ENCODE measurements at places on chromosomes 7 and 10.
A peak's percentile ranks its signal among the peaks of the same experiment; 100 is the strongest.

- no peak for DNase-seq
Measured at GRCh38 chr7:101677797-101678479, 48.8 kb upstream of the MYL10 start.

GRCh38 chr7:152883858-152884257, 124.3 kb downstream of the ACTR3B start:
- no peak for DNase-seq

DNA sequence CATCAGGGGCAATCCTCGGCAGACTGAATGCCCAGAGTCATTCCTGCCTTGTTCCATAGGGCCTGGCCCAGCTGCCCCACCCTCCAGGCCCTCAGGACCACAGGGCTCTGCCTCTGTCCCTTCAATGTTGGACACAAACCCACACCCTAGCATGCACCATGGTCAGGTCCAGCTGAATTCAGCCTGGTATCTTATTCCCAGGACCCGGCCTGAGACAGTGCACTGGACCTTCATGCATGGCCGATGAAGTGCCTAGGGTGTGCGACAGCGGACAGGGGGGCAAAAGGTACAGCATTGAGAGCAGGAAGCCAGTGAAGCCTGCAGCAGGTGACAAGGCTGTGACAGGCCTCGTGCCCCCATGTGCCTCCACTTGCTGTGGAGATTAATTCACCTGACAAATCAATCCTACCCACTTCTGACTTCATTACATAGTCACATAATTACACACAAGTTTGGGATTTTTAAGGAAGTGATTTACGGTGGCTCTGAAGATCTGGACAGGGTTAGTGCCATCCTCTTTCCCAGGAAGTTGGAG, 261.9 kb downstream of the GRID1 start:
- no peak for DNase-seq

- DNase-seq, result peak; percentile 22
Measured at GRCh38 chr10:86688398-86688921, 20.1 kb downstream of the LDB3 start.

- no peak for DNase-seq
Measured at GRCh38 chr7:139183878-139184338, 47.1 kb upstream of the UBN2 start.

DNA sequence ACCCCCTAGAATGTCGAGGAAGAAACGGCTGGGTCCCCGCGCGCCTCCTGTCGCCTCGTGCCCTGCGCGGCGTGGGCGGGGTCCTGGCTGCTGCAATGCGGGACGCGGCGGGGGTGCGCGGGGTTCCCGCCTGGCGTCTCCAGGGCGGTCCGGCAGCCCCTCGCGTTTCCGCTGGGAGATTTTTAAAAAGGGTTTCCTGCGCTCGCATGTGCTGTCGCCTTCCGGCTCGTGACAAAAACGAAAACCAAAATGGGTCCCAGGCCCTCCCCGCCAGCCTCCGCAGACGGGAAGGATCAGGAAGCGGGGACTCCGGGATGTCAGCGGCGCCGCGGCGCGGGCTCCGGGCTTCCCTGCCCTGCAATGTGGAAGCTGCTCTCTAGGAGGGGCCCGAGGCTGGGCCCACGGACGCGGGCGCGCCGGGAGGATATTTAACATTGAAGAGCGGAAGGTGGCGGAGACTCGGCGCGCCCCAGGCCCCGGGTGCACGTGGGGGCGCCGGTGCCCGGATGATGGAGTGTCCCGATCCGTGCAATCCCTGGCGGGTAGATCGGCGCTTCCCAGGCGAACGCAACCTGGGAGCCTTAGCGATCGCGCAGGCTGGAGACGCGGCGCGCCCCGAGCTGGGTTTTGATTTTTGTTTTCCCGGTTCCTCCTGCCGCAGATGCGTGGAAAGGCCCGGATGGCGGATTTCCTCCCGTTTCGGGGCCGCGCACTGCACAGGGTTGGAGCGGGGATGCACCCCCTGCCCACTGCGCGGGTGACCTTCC, 1.0 kb downstream of the PFKP start:
- no peak for DNase-seq

DNA sequence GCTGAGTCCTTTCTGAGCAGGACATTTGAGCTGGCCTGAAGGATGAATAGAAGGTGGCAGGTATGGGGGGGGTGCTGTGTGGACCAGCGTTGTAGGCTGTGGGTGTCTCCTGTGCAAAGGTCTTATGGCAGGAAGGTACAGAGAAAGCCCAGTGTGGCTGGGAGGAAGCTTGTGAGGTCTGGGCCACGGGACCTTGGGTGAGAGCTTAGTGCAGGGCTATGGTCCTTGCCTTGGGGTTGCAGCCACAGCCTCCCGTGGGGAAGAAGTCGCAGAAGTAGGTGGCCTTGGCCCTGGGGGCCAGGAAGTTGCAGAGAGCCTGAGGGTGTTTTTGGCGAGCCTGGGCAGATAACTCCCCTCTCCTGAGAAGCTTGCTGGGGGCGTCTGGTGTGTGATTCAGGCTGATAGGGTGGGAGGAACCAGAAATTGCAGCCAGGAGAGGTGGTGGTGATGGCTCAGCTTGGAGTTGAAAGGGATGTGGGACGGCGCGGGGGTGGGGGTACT, 172.0 kb upstream of the TNRC18 start:
- no peak for DNase-seq

DNA sequence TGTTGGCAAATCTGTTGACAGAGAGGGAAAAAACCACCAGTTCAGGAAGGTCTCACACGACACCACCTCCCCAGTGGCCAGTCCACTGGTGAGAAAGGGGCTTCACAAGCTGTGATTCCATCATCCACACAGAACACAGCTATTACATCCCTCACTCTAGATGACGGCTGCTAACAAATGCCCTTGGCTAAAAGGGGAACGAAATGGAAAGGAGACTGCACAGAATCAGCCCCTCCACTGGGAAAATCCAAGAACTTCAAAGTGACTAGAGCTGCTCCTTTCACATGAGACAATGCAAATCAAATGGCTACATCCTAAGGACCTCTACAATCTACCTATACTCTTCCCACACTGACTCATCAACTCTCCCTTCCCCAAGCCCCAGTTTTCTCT, 5.6 kb downstream of the PARP12 start:
- no peak for DNase-seq

GRCh38 chr7:135599471-135599870, 41.8 kb downstream of the NUP205 start:
- no peak for DNase-seq

DNA sequence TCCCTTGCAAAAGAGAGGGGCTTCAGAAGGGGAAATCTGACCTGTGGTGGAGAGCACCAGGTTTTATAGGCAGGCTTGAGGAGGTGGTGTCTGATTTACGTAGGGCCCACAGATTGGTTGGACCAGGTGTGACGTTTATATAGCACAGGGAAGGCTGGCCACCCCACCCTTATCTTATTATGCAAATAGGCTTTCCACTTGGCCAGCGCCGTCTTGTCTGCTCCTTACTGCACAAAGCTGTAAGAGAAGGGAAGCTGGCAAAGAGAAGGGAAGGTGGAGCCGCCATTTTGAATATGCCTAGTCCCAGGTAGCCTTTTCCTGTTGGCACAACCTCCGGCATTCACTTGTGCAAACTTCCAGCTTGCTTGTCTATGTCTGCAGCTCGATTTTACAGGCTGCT, 221.4 kb downstream of the GATA3 start:
- DNase-seq, result no peak

GRCh38 chr10:114856544-114857287, 35.1 kb downstream of the FHIP2A start:
- DNase-seq, result peak; percentile 74

- DNase-seq, result no peak
Measured at GRCh38 chr7:107867858-107868466, 23.0 kb upstream of the DLD start.
